ENCODE measurements at places on chromosomes 11 and 22. TPM values are rescaled to one million over a fixed set of nuclear protein-coding genes. Genes with fewer than 3 reads are reported as not detected.

- H3K27ac ChIP-seq, result no peak overlapping the region
- no peak overlapping the region for H3K4me3 ChIP-seq
- no peak for DNase-seq
- H3K27me3 ChIP-seq, result no peaks in the 10 kb centered on the region
- H3K36me3 ChIP-seq, result no peaks in the 10 kb centered on the region
Observed at GRCh38 chr11:69649576-69649900, 8.6 kb downstream of the CCND1 start.

GRCh38 chr11:73579641-73580434, 18.1 kb downstream of the FAM168A start:
- no peak overlapping the region for H3K4me3 ChIP-seq
- H3K27me3 ChIP-seq, result no peaks in the 10 kb centered on the region
- H3K4me1 ChIP-seq, result peaks cover 18% of the 10 kb centered on the region
- no peak for DNase-seq
- no peak overlapping the region for H3K27ac ChIP-seq

GRCh38 chr11:34856251-34856650, 59.9 kb downstream of the APIP start:
- peaks cover 7% of the 10 kb centered on the region for H3K27me3 ChIP-seq
- DNase-seq, result no peak
- no peaks in the 10 kb centered on the region for H3K36me3 ChIP-seq
- no peaks in the 10 kb centered on the region for H3K4me1 ChIP-seq
- no peak overlapping the region for H3K27ac ChIP-seq

The C11orf86 gene
- total RNA-seq, result not detected

DNA sequence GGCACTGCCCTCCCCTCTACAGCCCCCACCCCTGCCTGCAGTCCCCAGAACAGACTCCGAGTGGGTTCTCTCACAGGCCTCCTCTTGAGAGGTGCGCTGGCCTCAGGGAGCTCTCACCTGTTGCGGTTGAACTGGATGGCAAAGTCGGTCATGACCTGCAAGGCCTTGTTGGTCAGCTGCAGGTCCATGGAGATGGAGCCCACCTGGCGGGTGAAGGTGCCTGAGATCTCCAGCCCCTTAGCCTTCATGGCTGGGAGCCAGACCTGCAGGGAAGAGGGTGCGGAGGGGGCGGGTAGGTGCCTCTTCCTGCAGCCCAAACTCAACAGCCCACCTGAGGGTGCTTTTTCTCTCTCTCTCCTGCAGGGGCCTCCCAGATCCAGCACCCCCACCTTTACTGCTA, 18.7 kb upstream of the RASL10A start:
- H3K27ac ChIP-seq, result no peak overlapping the region
- H3K27me3 ChIP-seq, result no peaks in the 10 kb centered on the region
- DNase-seq, result no peak
- H3K4me3 ChIP-seq, result no peak overlapping the region
- H3K36me3 ChIP-seq, result peaks cover 43% of the 10 kb centered on the region

- H3K27me3 ChIP-seq, result no peaks in the 10 kb centered on the region
- DNase-seq, result no peak
- no peak overlapping the region for H3K4me3 ChIP-seq
- H3K36me3 ChIP-seq, result no peaks in the 10 kb centered on the region
Observed at GRCh38 chr11:131823772-131824171, 453.4 kb downstream of the NTM start.

The TMA7B gene
- 1.7 TPM for total RNA-seq

The CLTCL1 gene
- total RNA-seq, result 1.5 TPM

DNA sequence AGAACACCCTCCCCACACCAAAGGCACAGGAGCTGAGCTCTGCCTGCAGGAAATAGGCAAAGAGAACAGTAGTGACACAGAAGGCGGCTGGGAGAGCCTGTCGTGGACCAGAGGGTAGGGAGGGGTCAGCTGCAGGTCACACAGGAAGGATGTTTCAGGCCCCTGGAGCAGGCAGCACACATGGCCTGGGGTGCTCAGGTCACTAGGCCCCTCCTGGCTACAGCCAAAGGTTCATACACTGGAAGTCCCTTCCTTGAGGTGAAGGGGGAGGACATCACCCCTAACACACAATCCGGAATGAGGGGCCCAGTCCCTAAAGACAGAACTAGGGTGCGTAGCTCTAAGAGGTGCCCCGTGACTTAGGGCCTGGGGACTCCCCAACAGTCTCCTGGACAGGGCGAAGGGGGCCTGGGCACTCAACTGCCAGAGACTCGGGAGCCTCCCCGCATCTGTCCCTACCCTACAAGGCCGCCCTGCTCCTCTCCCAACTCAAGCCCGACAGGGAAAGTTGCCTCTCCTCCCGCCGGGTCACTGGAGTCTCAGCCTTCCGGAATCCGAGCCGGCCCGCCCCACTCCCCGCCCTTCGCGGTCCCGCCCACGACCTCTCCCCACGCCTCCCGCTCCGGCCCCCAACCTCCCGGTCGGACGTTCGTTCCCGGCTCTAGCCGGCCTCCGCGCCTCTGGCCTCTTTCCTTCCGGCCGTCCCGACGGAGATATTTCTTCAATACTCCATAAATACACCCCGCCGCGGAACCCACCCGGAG, at the start of gene CYB5R2:
Gene CYB5R2, minus strand, starts transcription at position 541 of the 764 bp plus-strand sequence. CDS start 675 bp downstream, outside the sequence.
- peaks cover 42% of the 10 kb centered on the region for H3K27me3 ChIP-seq
- no peak within 1 kb of the TSS for H3K27ac ChIP-seq
- no peak for DNase-seq
- no peaks in the 10 kb centered on the region for H3K36me3 ChIP-seq
- peaks cover 5% of the 10 kb centered on the region for H3K4me1 ChIP-seq

- no peak overlapping the region for H3K4me3 ChIP-seq
- no peaks in the 10 kb centered on the region for H3K27me3 ChIP-seq
- H3K4me1 ChIP-seq, result no peaks in the 10 kb centered on the region
- DNase-seq, result no peak
- no peak overlapping the region for H3K27ac ChIP-seq
Observed at GRCh38 chr11:85257837-85258236, 369.3 kb downstream of the DLG2 start.

The XKR3 gene
- total RNA-seq, result not detected

DNA sequence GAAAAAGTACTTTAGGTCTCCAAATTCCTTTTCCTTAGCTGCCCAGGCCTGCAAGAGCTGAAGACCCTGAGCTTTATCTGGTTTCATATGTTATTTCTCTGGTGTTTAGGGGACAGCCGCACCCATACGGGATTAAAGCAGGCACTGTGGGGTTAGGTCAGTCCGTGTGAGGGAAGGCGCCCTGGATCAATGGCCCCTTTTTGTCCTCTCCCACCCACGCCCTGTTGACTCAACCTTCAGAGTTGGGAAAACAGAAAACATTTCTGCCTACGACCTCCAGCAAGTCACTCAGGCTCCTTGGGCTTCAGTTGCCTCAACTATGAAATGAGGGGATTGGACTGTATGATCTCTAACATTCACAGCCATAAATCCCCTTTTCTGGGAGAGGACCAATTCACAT, 55.2 kb upstream of the BARX2 start:
- no peaks in the 10 kb centered on the region for H3K36me3 ChIP-seq
- DNase-seq, result no peak
- no peak overlapping the region for H3K4me3 ChIP-seq
- H3K27ac ChIP-seq, result no peak overlapping the region

- no peaks in the 10 kb centered on the region for H3K27me3 ChIP-seq
- no peak overlapping the region for H3K4me3 ChIP-seq
- no peaks in the 10 kb centered on the region for H3K4me1 ChIP-seq
- H3K36me3 ChIP-seq, result no peaks in the 10 kb centered on the region
- no peak overlapping the region for H3K27ac ChIP-seq
- DNase-seq, result no peak
Observed at GRCh38 chr11:26779074-26779865, 57.4 kb upstream of the SLC5A12 start.

- peak overlapping the region; percentile 99 for H3K27ac ChIP-seq
- no peaks in the 10 kb centered on the region for H3K27me3 ChIP-seq
- peaks cover 72% of the 10 kb centered on the region for H3K4me1 ChIP-seq
- peak overlapping the region; percentile 90 for H3K4me3 ChIP-seq
Observed at GRCh38 chr22:36329254-36330078, 58.3 kb downstream of the MYH9 start.

DNA sequence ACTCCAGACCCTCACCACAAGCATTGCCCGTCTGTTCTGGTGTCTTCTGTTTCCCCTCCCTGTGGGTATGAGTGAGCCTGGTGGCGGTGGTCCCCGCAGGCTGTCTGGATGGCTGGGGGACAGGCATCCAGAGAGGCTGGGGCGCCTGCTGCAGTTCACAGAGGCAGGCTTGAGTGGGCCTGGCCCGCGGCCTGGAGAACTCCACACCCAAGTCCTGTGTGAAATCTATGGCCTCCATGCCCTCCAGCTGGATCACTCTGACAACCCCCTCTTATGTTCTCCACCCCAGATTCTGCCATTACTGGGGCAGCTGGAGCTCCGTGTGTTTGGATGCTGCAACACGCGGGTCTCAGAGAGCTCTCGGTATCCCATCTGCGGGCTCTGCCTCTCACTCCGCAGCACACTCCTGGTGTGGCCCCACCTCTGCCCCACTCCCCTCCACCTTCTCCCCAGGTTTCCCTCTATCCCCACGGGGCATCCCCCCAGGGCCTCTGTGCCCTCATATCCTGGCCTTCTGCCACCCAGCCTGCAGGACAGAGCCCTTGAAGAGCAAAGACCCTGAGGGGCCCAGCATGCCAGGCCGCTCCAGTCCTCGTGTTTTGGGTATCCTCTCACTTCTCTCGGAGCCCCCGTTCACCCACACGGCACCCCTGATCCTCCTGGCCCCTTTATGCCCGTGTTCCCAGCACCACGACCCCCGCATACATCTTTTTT, 31.3 kb downstream of the LRRC74B start:
- H3K27me3 ChIP-seq, result no peaks in the 10 kb centered on the region
- no peaks in the 10 kb centered on the region for H3K4me1 ChIP-seq
- no peaks in the 10 kb centered on the region for H3K36me3 ChIP-seq
- H3K27ac ChIP-seq, result no peak overlapping the region

DNA sequence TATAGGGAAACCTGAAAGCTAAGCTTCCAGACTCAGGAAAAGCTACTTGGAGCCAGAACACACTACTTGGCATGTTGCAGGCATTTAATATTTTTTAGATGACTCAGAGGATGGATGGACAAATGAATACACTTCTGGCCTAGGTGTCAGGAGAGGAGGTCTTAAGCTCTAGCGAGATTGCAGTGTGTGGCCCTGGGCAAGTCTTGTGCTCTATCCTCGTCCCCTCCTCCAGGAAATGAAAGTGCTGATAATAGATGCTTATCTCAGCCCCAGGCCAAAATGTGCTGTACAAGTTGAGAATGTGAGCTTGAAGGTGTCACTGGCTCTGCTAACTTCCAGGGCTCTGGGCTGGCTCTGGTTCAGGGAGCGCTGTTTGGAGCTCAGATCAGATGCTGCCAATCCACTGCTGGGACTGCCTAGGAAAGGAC, 136.3 kb downstream of the PKNOX2 start:
- no peak for DNase-seq
- H3K27ac ChIP-seq, result no peak overlapping the region
- no peaks in the 10 kb centered on the region for H3K4me1 ChIP-seq
- no peaks in the 10 kb centered on the region for H3K36me3 ChIP-seq
- H3K27me3 ChIP-seq, result no peaks in the 10 kb centered on the region

The TRMU gene
- 74.1 TPM for total RNA-seq

GRCh38 chr22:42308892-42309468, 38.5 kb upstream of the TCF20 start:
- no peak overlapping the region for H3K27ac ChIP-seq
- H3K4me1 ChIP-seq, result no peaks in the 10 kb centered on the region
- no peak overlapping the region for H3K4me3 ChIP-seq
- H3K36me3 ChIP-seq, result no peaks in the 10 kb centered on the region

DNA sequence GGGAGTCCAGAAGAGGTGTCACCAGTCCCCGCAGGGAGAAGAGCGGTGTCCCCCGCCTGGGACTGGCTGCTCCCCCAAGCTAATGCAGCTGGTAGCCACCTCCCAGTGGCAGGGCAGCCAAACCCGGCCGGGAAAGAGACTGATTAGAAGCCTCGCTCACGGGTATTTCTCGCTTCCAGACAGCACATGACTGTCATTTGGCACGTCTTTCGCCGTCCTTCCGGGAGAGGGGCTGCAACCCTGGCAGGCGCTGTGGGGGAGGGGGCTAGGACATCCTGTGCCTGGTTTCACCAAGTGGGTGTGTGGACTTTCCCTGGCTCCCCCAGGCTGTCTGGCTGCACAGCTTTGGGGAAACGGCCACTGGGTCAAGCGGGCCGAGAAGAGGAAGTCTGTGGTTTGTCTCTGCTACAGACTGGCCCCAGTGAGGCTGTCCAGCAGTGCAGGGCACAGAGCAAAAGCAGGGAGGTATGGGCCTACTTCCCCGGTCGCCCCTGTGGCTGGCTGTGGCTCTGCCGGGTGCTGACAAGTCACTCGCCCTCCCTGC, 3.8 kb downstream of the CD81 start:
- H3K4me3 ChIP-seq, result no peak overlapping the region
- peaks cover 6% of the 10 kb centered on the region for H3K36me3 ChIP-seq
- no peaks in the 10 kb centered on the region for H3K27me3 ChIP-seq
- H3K27ac ChIP-seq, result no peak overlapping the region
- peaks cover 24% of the 10 kb centered on the region for H3K4me1 ChIP-seq
- no peak for DNase-seq

- H3K27me3 ChIP-seq, result peaks cover 14% of the 10 kb centered on the region
- no peaks in the 10 kb centered on the region for H3K36me3 ChIP-seq
- DNase-seq, result no peak
- H3K4me1 ChIP-seq, result peaks cover 15% of the 10 kb centered on the region
- H3K4me3 ChIP-seq, result no peak overlapping the region
Observed at GRCh38 chr11:120832481-120833238, 191.2 kb upstream of the TBCEL start.

The MMP10 gene
- total RNA-seq, result not detected

GRCh38 chr22:23245045-23245798, 64.9 kb downstream of the BCR start:
- H3K36me3 ChIP-seq, result peaks cover 4% of the 10 kb centered on the region
- no peaks in the 10 kb centered on the region for H3K27me3 ChIP-seq
- H3K27ac ChIP-seq, result no peak overlapping the region
- no peak for DNase-seq
- peaks cover 60% of the 10 kb centered on the region for H3K4me1 ChIP-seq

DNA sequence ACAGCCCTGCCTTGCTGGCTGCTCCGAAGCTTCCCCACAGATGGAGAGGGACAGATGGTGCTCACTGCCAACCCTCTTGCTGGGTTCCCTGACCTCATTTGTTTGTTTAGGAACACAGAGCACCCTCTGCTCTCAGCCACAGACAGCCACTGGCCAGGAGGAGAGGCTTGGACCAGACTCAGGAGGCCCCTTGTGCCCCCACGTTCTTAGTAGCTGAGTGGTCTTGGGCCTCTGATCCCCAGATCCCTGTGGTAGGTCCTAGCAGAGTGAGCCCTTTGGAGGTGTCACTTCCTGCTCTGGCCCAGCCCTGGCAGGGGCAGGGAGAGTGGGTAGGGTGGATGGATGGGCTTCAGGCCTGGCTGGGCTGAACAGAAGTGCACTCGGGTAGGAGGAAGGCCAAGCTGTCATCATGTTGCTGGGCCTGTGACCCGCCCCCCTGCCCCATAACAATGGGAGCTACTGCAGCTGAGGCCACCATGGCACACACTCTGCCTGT, 84.0 kb downstream of the DHCR7 start:
- H3K4me1 ChIP-seq, result no peaks in the 10 kb centered on the region
- H3K27ac ChIP-seq, result no peak overlapping the region
- H3K4me3 ChIP-seq, result no peak overlapping the region
- DNase-seq, result no peak
- no peaks in the 10 kb centered on the region for H3K27me3 ChIP-seq

The AQP11 gene
- 0.52 TPM for total RNA-seq

The LMO2 gene
- not detected for total RNA-seq
